ENCODE measurements at places on chromosomes 2 and 18. TPM values are rescaled to one million over a fixed set of nuclear protein-coding genes. Genes with fewer than 3 reads are reported as not detected.

- DNase-seq, result no peak
Observed at GRCh38 chr2:8577573-8577972, 104.3 kb upstream of the ID2 start.

The TRIM54 gene
- not detected for total RNA-seq

- peak; percentile 87 for DNase-seq
Observed at GRCh38 chr18:79611040-79611681, 68.4 kb upstream of the CTDP1 start.

DNA sequence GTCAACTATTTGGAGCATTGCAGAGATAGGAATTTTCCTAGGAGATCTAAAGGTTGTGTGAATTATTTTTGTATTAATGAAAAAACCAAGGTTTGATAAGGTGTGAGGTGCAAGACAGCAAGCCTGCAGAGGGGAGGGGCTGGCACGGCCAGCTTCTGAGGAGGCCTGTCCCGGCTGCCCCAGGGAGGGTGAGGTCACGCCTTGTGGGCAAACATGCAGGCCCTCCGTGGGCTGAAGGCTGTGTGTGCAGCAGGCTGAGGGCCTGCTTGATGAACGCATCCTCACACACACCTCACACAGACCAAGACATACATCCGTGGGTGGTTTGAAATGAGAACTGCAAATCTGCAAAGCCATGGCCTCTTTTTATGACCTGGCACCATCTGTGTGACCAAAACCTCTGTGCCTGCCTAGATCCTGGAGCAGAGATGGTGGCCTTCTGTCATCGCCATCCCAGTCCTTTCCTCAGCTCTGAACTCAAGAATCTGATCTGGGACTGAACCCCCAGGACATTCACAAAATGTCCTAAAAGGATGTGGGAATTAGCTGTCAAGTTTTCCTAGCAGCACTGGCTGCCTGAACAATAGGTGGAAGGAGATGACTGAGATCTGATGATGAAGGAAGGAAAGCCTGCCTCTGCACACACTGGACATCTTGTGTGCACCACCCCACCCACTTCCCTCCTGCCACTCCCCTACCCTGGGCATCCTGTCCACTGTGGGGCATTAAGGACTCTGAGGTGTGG, 102.4 kb upstream of the MGAT4A start:
- no peak for DNase-seq

DNA sequence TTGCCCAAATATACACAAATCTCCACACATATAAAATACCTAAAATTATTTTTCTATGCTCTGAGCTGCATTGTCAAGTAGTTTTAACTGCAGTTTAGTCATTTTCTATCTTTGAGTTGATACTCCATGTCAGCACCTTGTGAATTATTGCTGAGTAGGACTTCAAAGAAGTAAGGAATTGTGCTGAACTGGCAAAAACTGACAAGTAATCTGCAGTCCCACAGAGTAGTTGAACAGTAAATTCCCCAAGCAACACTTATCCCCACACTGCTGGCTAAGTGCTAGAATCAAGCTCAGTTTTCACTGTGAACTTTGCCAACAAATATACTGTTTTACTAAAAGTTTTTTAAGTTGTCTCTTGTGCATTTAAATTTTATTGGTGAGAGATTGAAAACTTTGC, 141.8 kb upstream of the ST6GAL2 start:
- no peak for DNase-seq

GRCh38 chr2:128272601-128273468, 45.8 kb downstream of the HS6ST1 start:
- DNase-seq, result no peak

GRCh38 chr18:60096428-60096827, 196.6 kb downstream of the PMAIP1 start:
- DNase-seq, result no peak

- DNase-seq, result peak; percentile 59
Observed at GRCh38 chr2:240568678-240569522, 616 bp downstream of the RNPEPL1 start.

The EGR4 gene
- not detected for total RNA-seq

- no peak for DNase-seq
Observed at GRCh38 chr2:79971807-79972206, 332.7 kb downstream of the LRRTM1 start.

The MOCOS gene
- total RNA-seq, result 7.1 TPM

DNA sequence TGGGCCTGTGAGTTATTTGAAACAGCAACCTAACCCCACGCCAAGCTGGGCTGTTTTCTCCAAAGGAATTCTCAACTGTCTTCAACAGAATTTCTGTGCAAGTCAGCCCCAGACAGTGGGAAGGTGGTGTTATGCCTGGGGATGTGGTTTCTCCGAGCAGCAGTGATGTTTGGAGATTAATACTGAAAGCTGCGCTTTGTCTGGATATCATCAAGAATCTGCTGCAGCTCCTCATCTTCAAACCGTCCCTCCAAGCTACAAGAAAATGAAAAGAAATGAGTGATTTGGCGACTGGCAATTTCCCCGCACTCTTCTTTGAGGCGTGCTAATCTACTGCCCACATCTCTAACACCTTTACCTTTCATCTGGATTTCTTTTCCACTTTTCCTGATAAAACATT, 10.0 kb downstream of the POLR2D start:
- DNase-seq, result no peak

DNA sequence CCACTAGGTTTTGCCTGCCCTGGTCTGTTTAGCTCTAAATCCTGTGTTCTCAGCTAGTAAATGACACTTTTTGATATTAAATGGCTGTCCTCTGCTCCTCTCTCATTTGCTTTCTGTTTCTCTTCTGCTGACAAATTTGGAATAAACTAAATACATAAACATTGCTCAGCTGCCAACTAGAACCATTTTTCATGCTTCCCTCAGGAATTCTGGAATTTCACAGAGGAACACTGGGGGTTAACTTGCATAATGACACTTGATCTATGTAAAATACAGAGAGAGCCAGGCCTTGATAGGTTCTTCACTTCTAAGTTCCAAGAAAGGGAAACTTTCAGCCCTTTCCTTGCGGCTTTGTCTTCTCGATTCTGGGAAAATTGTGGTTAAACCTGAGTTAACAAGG, 450.6 kb upstream of the ST6GAL2 start:
- peak; percentile 13 for DNase-seq

The IL36G gene
- total RNA-seq, result not detected

The KCNS3 gene
- 7.4 TPM for total RNA-seq

DNA sequence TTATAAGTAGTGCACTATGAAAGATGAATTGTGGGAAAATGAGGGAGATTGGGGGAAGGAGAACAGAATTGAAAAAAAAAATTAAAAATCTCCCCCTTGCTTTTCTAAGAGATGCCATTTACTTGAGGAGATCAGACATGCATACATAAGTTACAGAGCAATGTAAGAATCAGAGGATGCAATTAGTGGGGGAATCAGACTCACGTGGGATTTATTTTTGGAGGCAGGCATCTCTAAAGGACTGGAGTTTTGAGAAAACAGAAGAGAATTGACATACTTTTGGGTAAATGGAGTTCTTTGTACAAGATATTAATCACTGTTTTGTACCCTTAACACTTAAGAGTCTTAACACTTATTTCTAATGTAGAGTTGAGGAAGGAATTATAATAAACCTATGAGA, 52.7 kb downstream of the MTX2 start:
- DNase-seq, result no peak

The MAL gene
- total RNA-seq, result not detected

DNA sequence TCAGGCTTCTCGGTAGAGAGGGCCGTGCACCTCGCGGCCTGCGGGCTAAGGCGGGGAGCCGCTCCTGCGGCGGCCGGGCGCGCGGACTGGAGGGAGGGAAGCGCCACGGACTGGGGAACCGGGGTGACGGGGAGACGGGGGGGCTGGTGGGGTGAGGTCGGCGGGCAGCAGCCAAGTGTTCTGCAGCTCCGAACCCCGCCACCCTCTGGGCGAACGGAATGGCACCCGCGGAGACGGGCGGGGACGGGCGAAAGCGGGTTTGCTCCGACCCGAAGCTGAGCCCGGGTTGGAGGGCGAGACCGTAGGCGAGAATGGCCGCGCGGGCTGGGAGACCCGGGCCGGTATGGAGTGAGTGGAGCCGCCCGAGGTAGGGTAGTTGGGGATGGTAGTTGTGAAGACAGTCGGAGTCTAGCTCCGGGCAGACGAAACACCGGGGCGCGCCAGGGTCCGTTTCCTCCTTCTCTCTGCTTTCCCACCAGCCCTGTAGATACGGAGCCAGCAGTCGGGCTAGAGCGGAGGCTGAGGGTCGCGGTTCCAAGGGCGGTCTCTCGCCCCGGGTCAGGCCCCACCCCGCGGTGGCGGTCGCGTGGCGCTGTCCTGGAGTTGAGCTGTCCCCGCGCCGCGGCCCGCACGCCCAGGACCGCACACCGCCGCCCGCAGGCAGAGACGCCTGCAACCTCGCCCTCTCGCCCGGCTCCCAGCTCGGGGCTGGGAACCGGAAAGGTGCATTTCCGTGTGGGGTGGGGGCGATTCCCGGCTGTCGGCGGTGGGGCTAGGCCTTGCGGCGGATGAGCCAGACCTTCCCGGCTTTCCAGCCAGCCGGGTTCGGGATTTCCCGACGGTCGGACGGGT, 160.3 kb upstream of the SIX2 start:
- DNase-seq, result no peak

- peak; percentile 92 for DNase-seq
Observed at GRCh38 chr2:237324405-237324831, 89.5 kb downstream of the COL6A3 start.

The TMEM185B gene
- total RNA-seq, result 36.3 TPM

GRCh38 chr18:27404855-27405254, 219.7 kb upstream of the CHST9 start:
- DNase-seq, result no peak

DNA sequence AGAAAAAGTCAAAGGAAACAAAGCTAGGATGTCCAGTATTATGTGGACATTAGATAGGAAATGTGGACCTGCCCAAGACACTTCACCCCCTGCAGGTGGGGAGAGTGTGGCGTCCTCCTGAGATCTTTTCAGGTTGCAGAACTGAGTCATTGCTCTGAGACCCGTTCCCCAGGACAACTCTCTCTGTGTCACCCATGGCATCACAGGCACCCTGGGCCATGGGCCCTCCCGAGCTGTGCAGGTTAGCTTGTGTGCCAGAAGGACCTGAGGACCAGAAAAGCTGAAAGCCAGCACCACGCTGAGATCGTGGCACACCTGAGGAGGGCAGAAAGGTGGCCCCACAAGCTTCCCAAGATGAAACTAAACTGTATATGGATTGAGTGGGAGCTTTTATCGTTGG, 229.5 kb downstream of the AGAP1 start:
- no peak for DNase-seq

DNA sequence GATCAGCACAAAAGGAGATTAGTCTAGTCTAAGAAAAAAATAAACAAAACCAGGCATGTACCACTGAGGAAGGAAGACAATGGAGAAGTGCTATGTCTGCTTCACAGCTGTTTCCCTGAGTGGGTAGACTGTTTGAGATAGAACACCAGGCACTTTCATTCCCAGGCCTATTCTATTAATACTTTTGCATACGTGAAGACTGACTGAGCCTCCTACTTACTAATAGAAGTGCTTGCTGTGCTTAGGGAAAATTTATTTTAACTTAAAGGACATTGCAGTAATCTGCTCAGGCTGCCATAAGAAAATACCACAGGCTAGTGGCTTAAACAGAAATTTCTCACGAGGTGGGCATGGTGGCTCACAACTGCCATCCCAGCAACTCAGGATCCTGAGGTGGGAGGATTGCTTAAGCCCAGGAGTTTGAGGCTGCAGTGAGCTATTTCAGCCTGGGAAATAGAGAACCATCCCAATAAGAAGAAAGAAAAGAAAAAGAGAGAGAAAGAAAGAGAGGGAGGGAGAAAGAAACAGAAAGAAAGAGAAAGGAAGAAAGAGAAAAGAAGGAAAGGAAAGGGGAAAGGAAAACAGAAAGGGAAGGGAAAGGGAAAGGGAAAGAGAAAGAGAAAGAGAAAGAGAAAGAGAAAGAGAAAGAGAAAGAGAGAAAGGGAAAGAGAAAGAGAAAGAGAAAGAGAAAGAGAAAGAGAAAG, 33.0 kb downstream of the CMPK2 start:
- no peak for DNase-seq

The GPAT2 gene
- 1.9 TPM for total RNA-seq

The DNAH6 gene
- under 0.01 TPM for total RNA-seq

The EDAR gene
- not detected for total RNA-seq

The CMPK2 gene
- total RNA-seq, result 1.9 TPM

- DNase-seq, result no peak
Observed at GRCh38 chr18:62509779-62510178, 13.0 kb upstream of the ZCCHC2 start.

The CPO gene
- total RNA-seq, result not detected

The RMND5A gene
- total RNA-seq, result 15.5 TPM

- no peak for DNase-seq
Observed at GRCh38 chr2:35741556-35741955, 614.0 kb upstream of the CRIM1 start.

DNA sequence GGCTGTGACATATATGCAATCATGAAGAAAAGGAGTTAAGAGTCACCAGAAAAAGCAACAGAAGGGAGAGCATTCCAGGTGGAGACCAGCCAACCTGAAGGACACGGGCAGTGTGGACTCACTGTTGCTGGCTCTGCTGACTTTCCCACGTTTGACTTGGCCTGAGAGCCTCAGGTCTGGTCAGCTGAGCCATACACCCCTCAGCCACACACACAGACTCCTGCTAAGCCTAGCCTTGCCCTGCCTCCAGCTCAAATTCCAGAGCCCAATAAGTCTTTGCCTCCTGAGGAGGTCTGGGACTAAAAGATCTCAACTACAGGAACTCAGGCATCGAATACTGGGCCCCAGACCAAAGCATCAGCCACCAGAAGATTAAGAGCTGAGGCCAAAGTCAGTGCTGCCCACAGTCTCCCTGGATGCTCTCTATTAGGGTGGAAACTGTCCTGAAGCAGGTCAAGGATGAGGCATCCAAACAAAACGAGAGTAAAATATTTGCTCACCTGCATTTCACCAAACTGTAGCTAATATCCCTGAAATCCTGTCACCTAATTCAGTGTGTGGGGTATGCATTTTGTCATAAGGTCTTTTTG, 23.3 kb downstream of the CACNB4 start:
- no peak for DNase-seq

GRCh38 chr18:48454261-48454757, 45.1 kb upstream of the ZBTB7C start:
- DNase-seq, result no peak

GRCh38 chr18:24136967-24137373, 1.9 kb upstream of the CABYR start:
- peak; percentile 36 for DNase-seq

The RBM44 gene
- total RNA-seq, result 0.97 TPM

The ZBTB7C gene
- total RNA-seq, result not detected

DNA sequence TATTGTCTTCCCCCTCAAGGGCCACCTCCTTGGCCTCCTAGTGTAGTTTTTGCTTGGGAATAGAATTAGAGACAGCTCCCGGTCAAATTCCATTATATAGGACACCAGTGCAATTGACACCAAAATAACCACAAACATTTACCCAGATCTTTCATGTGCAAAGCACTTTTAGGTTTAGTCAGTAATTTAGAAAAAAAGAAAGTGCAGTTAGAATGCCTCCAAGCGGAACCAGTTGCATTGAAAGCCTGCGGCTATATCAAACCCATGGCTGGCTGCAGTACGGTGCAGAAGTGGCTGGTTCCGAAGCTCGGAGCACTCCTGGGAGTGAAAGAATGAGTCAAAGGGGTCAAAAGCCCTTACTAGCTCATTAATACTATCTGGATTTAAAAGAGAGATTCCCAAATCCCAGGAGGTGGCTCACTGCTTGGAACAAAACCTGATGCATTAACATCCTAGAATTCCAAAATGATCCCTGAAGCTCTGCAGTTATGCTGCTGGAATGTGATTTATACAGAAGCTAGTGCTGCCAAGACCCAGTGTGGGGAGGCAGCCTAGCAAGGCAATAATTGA, 432.2 kb upstream of the KLHL29 start:
- DNase-seq, result no peak

- no peak for DNase-seq
Observed at GRCh38 chr2:212973347-212973746, 178.1 kb downstream of the IKZF2 start.

- DNase-seq, result no peak
Observed at GRCh38 chr18:67183398-67183797, 333.1 kb downstream of the DSEL start.
